ENCODE measurements at places on chromosomes 5 and 9.

DNA sequence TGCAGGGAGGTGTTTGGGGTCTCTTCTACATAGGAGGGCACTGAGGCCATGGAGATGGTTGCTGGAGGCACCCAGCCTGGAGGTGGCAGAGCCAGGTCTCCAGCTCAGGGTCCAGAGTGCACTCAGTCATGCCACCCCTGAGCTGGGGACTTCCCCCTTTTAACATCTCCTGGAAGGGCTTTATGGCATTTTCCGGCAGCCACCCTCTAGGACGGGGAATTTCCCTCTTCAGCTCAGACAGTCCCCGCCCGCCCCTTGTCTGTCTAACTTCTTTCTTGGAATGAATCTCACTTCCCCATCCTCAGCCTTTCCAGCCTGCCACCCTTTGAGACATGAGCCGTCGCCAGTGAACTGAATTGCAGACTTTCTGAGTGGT is 49.9 kb downstream of the COL15A1 start:
- DNase-seq, result no peak

- no peak for DNase-seq
These were observed 56.5 kb downstream of the MACROH2A1 start for GRCh38 chr5:135342551-135342875.

- DNase-seq, result no peak
These were observed 81.0 kb downstream of the MRPL36 start for GRCh38 chr5:1718669-1719068.

DNA sequence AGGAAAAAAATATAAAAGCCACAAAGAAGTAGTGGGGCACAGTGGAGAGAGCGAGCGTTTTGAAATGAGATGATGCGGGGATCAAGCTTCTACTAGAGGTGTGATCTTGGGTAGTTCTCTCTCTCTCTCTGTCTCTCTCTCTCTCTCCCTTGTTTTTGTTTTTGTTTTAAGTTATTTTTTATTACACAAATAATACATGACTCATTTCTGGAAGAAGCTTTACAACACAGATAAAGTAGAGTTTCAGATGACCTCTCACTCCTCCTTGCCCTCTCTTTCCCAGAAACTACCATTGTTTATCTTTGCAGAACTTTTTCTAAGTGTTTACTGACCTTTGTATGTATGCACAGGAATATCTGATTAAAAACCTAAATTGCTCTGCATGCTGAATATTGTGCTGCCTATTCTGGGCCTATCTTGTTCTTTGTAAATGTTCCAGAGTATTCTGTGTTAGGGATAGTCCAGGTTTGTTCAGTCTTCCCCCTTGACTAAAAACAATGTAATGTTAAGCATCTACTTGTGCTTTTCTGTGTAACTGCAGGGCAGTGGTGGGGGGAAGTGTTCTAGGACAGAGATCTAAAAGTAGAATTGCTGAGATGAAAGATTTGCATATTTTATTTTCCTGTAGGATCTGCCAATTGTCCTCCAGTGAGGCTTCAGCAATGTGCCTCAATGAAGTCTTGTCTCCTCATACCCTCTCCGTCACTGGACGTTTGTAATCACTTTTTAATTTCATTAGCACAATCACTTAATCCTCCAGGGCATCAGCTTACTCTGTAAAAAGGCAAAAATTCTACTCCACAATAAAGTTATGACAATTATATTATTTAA is 52.0 kb downstream of the FYB1 start:
- no peak for DNase-seq

GRCh38 chr5:134328619-134329018 is 38.4 kb downstream of the CDKL3 start:
- no peak for DNase-seq
